Memory B cell (primary cell): ENCODE measurements at places on chromosomes 5 and 9.

- no peak overlapping the region for H3K27ac ChIP-seq
- no peak overlapping the region for H3K4me3 ChIP-seq
- no peaks in the 10 kb centered on the region for H3K4me1 ChIP-seq
- no peaks in the 10 kb centered on the region for H3K27me3 ChIP-seq
- no peaks in the 10 kb centered on the region for H3K36me3 ChIP-seq
- no peak for DNase-seq
Observed at GRCh38 chr9:96436063-96436455, 13.9 kb upstream of the HABP4 start.

- no peak overlapping the region for H3K27ac ChIP-seq
- DNase-seq = no peak
- no peaks in the 10 kb centered on the region for H3K36me3 ChIP-seq
- H3K27me3 ChIP-seq = peaks cover 7% of the 10 kb centered on the region
- peaks cover 13% of the 10 kb centered on the region for H3K4me1 ChIP-seq
Observed at GRCh38 chr9:38071470-38072134, 2.6 kb upstream of the SHB start.

GRCh38 chr5:55852503-55852902 is 1.3 kb downstream of the IL31RA start:
- H3K4me3 ChIP-seq = no peak overlapping the region
- H3K36me3 ChIP-seq = no peaks in the 10 kb centered on the region
- DNase-seq = no peak
- no peak overlapping the region for H3K27ac ChIP-seq
- H3K4me1 ChIP-seq = no peaks in the 10 kb centered on the region

DNA sequence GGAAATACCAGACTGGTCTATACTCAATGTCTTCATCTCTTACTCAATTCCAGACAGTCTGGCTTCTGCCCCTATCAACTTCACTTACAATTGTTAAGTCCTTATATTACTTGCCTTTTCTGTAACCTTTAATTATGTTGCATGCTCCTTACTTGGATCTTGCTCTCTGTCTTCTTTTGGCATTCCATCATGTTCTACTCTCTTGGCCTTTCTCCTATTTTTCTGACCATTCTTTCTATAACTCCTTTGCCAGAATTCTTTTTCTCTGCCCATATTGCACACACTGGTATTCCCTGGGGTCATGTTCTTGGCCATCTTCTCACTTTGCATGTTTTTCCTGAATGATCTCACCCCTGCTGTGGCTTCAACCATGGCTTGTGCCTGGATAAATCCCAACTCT is 209.8 kb upstream of the ZNF462 start:
- H3K4me3 ChIP-seq = no peak overlapping the region
- no peak overlapping the region for H3K27ac ChIP-seq
- no peak for DNase-seq
- no peaks in the 10 kb centered on the region for H3K4me1 ChIP-seq
- H3K27me3 ChIP-seq = no peaks in the 10 kb centered on the region
- no peaks in the 10 kb centered on the region for H3K36me3 ChIP-seq

DNA sequence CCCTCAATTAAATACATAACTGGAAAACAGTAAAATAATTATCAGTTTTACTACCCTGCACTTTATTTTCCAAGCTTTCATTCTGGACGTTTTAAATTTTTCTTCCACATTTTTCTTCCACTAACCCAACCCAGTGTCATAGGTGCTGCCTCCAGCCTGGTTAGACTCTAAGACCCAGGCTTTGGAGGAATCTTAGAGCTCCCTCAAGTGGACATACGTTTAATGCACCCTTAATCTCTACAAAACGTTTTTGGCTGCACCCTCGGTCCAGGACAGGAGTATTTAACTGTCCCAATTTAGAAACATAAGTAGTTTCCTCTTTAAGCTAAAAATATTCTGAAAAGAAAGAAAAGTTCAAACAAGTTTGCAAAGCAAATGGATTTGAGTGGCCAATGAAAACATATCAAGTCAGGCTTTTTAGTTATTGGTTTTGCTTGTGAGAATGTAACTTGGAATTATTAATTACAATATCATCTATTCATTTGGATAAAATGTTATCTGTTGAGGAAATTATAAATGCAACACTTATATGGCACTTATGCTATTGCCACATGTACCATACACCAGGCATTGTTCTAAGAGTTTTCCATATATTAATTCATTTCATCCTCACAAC is 38.9 kb downstream of the CDH6 start:
- DNase-seq = no peak
- H3K36me3 ChIP-seq = no peaks in the 10 kb centered on the region
- H3K4me1 ChIP-seq = no peaks in the 10 kb centered on the region

DNA sequence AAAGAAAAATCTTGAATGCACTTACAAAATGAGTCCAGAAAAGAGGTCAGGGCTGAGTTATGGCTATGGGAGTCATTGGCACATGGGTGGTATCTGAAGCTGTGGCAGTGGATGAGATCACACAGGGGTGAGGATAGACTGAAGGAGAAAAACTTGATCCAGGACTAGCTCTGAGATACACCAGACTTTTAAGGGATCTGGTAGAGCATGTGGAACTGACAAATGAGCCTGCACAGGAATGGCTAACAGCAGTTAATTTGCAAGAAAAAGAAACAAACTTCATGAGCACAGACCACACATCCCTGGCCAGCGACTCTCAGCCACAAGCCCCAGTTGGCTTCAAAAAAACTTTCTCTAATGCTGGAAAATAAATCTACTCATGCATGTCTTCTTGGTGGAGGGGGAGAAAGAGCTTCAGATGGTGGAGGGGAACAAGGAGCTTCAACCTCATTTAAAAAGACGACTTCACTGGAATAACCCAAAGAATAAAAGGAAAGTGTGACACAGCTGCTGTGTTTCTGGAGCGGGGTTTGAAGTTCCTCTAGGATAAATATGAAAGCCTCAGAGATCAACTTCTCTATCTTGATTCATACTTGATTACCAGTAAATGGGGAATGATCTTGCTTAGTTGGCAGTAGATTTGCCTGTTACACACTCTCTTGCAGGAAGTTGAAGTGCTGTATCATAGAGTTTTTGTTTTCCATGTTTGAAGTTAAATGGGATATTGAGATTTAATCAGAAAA is 33.6 kb downstream of the TNFAIP8 start:
- peaks cover 63% of the 10 kb centered on the region for H3K4me1 ChIP-seq
- peak overlapping the region; percentile 28 for H3K4me3 ChIP-seq
- no peak for DNase-seq
- H3K27me3 ChIP-seq = no peaks in the 10 kb centered on the region
- H3K27ac ChIP-seq = peak overlapping the region; percentile 48
- H3K36me3 ChIP-seq = peaks cover 44% of the 10 kb centered on the region

DNA sequence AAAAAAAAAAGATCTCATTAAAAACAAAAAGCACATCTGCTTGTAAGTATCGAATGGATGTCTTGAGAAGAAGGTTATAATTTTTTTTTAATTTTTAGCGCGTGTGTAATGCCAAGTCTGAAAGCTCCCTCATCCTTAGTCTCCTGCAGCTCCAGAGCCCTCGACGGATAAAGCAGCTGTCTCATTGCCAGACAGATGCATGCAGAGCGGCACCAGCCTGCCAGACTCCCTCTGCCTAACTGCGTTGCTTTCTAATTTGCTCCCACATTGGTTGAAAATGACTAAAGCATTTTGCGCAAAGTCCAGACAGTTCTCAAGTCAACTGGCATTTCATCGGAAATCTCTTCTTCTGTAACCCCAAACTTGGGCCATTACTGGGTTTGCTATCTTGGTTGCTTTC is 29.4 kb downstream of the OLFM1 start:
- peaks cover 2% of the 10 kb centered on the region for H3K27me3 ChIP-seq
- H3K27ac ChIP-seq = no peak overlapping the region
- H3K4me3 ChIP-seq = no peak overlapping the region
- no peaks in the 10 kb centered on the region for H3K4me1 ChIP-seq

DNA sequence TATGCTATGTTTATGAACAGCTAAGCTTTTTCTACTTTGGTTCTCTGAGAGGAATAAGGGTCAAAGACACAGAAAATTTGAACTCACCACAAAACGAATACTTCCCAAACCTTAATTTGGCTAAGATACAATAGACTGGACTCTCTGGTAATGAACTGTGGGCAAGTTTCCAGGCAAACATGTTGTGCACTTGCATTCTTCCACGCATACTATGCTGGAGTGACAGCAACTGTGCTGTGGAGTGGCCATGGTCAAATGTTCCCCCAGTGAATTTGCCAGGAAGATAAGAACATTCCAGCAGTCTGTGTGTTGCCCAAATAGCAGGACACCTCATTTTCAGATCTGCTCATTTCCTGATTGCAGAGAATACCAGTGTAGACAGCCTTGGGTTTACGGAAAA is 275.3 kb upstream of the IL12B start:
- DNase-seq = no peak
- no peak overlapping the region for H3K4me3 ChIP-seq
- peaks cover 5% of the 10 kb centered on the region for H3K4me1 ChIP-seq
- H3K36me3 ChIP-seq = peaks cover 8% of the 10 kb centered on the region
- no peak overlapping the region for H3K27ac ChIP-seq

DNA sequence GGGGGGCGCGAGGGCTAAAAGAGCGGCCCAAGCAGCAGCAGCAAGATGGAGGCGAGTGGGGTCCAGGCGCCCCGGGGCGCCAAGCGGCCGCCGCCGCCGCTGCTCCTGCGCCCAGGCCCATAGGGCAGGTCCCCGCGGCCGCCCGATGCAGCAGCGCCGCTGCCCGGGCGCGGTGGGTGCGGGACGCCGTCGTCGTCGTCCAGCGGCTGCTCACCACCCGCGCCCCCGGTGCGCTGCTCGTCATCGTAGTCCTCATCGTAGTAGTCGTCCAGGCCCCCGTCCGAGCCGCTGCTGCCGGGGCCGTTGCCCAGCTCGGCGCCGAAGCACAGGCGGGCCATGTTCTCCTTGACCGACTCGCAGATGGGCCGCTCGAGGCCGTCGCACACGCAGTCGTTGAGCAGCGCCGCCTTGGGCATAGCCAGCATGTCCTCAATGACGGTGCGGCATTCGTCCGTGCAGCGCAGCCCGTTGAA is 1.5 kb downstream of the GAS1 start:
- no peak overlapping the region for H3K27ac ChIP-seq
- no peak for DNase-seq
- H3K36me3 ChIP-seq = no peaks in the 10 kb centered on the region
- peak overlapping the region; percentile 81 for H3K4me3 ChIP-seq
- peaks cover 9% of the 10 kb centered on the region for H3K4me1 ChIP-seq

DNA sequence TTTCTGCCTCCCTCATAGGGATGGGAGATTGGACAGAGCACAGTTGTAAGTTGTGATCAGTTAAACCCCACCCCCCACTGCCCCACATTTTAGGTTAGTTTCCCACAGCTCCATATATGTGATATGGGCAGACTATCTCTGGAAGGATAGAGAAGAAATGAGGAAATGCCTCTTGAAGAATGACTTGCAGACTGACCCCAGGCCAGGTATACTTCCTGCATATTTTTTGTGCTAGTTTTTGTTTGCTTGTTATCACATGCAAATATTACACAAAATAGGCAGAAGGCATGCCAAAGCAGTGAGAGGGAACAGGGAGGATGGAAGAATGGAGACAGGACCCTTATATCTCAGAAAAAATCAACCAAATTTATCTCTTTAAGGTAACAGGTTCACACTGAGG is 10.1 kb upstream of the GLRX start:
- no peaks in the 10 kb centered on the region for H3K27me3 ChIP-seq
- no peak for DNase-seq
- peaks cover 33% of the 10 kb centered on the region for H3K4me1 ChIP-seq
- H3K36me3 ChIP-seq = no peaks in the 10 kb centered on the region

- H3K27me3 ChIP-seq = peaks cover 2% of the 10 kb centered on the region
- H3K27ac ChIP-seq = no peak overlapping the region
- no peak for DNase-seq
Observed at GRCh38 chr9:135506327-135507103, 6.0 kb downstream of the MRPS2 start.

DNA sequence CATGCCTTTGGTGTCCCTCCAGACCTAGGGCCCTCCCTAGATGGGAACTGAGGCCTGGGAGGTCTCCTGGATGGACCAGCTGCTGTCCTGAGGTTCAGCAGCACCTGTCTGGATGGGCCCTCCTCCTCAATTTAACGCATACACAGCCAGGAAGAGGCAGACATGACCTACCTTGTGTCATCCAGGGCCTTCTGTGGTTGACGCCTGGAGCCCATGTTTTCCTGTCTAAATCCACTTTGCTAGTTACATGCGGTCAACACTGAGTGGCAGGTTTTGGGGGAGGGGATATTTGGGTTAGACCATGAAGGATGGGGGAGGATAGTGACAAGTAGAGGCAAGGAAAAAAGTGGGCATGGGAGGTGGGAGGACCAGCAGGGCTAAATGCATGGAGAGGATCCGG is 3.1 kb upstream of the STC2 start:
- no peak overlapping the region for H3K27ac ChIP-seq
- H3K4me3 ChIP-seq = no peak overlapping the region
- no peaks in the 10 kb centered on the region for H3K36me3 ChIP-seq
- H3K27me3 ChIP-seq = peaks cover 22% of the 10 kb centered on the region

GRCh38 chr9:73146111-73146815 is 5.4 kb upstream of the ANXA1 start:
- H3K4me3 ChIP-seq = no peak overlapping the region
- peaks cover 4% of the 10 kb centered on the region for H3K27me3 ChIP-seq
- no peaks in the 10 kb centered on the region for H3K36me3 ChIP-seq
- no peak overlapping the region for H3K27ac ChIP-seq
- DNase-seq = no peak

DNA sequence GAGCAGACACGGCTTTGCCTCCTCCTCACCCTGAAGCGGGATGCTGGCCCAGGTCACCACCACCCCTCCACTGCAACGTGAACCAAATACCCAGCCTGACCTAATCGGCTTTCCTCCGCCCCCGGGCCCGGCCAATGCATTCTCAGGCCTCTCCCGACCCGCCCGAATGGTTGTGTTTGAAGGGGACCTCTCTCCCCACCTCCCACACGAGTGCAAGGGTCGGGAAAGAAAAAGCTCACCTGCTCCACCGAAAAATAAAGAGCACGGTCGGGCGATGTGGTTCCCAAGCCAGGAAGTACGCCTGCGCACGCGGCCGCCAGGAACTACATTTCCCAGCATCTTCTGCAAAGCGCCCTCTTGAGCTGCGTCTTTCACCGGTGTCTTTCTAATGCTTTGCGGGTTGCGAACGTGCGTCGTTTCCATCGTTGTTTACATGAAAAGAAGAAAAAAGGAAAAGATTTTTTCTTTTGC is at the start of gene ZNF883:
ZNF883 (minus strand) TSS at position 282 of the 471 bp plus-strand sequence.
- H3K36me3 ChIP-seq = peaks cover 8% of the 10 kb centered on the region
- peak within 1 kb of the TSS; percentile 78 for H3K4me3 ChIP-seq
- H3K27me3 ChIP-seq = peaks cover 5% of the 10 kb centered on the region
- DNase-seq = no peak

DNA sequence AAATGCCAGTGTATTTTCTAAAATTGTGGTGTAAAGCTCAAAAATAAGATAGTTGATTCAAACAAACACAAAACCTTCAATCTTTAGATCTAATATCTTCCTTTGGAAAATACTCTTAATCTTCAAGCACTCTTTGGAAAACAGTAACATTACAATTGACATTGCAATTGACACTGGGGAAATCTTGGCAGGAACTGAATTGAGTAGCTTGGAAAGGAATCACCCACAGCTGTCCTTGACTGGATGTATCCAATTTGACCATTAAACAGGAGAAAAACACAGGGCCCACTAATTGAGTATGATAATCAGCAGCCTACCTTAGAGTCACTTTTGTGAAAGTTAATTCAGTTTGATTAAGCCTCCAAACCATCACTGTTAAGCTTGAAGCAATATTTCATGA is 776.7 kb downstream of the DTWD2 start:
- H3K27ac ChIP-seq = no peak overlapping the region
- no peak overlapping the region for H3K4me3 ChIP-seq
- H3K36me3 ChIP-seq = no peaks in the 10 kb centered on the region
- H3K4me1 ChIP-seq = no peaks in the 10 kb centered on the region
- no peaks in the 10 kb centered on the region for H3K27me3 ChIP-seq
- no peak for DNase-seq
